NCI-H187 (cell line): ENCODE measurements at places on chromosomes 2 and 18.
A peak's percentile ranks its signal among the peaks of the same experiment; 100 is the strongest.

DNA sequence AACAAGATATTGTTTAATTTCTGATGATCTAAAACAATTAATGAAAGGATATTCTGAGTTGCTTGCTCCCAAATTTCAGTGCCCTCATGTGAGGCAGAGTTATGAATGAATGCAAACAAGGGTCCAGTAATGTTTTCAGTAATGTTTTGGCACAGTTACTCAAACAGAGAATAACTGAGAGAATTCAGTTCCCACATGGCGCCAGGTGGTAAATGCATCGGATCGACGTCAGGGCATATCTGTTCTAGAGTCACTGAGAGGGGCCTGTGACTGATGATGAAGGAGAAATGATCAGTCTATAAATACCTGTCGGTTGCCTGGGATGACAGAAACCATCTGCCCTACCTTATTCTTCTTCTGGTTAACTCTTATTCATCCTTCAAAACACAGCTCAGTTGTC, 81.4 kb downstream of the KCNS3 start:
- DNase-seq = no peak

DNA sequence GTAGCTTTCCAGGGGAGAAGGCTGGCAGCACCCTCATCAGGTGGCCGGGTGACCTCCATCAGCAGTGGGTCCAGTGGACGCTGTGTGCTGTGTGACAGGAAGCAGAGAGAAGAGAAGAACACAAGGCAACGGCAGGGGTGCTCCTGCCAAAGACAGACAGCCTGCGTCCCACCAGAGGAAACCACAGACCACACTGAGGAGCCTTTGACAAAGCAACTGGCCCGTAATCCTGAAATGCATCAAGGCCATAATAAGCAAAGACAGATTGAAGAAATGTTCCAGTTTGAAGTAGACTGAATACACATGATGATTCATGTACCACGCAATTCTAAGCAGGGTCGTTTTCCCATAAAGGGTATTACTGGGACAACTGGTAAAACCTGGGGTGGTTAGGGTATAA, 172.4 kb downstream of the FBXO15 start:
- DNase-seq = no peak

GRCh38 chr2:68425503-68425902, 41.6 kb downstream of the FBXO48 start:
- no peak for DNase-seq

- DNase-seq = no peak
Observed at GRCh38 chr2:9430316-9431293, 7.2 kb downstream of the CPSF3 start.

- no peak for DNase-seq
Observed at GRCh38 chr2:168593713-168594112, 137.6 kb downstream of the CERS6 start.

DNA sequence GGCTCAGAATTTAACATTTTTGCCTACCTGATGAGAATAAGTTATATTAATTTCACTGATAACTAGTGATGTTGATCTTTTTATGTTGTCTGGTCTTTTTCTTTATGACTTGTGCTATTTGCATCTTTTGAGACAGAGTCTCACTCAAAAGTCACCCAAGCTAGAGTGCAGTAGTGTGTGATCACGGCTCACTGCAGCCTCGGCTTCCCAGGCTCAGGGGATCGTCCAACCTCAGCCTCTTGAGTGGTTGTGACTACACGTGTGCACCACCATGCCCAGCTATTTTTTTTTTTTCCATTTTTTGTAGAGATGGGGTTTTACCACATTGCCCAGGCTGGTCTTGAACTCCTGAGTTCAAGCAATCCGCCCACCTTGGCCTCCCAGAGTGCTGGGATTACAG, 7.5 kb downstream of the SMCHD1 start:
- DNase-seq = no peak

DNA sequence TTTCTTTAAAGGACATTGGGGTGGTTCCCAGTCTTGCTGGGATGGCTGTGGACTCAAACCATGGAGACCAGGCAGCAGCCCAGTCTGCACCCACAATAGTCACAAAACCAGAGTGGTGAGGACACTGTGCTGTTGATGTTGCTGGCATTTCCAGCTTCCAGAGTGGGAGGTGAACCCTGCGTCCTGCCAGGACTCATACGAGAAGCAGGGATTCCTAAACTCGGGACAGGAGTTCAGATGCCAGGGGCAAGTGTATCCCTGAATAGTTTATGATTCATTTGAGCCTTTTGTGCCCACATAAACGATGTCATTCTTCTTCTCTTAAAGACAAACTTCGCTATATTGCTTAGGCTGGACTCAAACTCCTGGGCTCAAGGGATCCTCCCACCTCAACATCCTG, 62.8 kb downstream of the TCF7L1 start:
- DNase-seq = no peak

DNA sequence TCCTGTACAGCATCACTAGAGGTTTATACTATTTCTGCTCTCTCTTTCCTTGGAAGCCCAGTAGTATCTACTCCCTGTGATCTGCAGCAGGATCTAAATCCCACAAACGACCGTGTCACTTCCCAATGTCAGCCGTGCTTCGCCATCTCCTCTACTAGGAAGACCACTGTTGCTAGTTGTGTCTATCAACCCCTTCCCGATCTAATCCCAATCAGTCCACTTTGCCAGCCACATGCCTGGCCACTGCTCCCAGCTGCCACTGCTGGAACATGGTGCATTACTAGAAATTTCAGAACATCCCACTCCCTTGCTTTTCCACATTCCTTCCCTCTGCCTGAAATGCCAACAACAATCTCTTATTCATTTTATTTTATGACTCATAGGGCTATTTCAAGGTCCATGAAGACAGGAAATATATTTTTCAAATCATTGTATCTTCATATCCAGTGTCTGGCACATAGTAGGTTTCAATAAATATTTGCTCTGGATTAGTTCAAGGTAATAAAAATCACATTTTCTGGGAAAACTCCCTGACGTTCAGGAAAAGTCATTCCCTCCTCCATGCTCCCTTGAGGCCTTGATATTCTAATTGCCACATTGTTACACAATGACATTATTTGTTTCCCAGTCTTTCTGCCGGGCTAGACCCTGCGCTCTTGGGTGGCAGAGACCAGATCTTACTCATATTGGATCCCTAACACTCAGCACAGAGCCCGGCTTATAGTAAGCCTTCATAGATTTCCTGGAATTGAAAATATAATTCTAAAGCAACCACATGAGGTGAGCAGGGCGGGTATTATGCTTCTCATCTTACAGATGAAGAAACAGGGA, 2.1 kb upstream of the TRIB2 start:
- no peak for DNase-seq

DNA sequence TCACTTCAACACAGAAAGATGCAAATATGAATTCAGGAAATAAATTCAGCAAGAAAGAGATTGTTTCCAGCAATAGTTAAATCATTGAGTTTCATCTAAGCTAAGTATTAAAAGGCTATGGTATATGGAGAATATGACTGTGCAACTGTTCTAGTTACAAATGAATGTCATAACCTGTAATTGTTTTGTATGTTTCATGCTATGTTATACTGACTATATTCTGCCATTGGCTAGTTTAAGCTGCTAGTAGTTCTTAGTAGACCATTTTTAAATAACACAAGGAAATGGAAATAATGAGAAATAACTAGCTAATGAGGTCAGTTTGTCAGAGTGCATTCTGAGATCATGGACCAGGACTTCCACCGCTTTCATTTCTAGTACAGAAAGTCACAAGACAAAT, 1154.9 kb upstream of the TMEFF2 start:
- DNase-seq = no peak

DNA sequence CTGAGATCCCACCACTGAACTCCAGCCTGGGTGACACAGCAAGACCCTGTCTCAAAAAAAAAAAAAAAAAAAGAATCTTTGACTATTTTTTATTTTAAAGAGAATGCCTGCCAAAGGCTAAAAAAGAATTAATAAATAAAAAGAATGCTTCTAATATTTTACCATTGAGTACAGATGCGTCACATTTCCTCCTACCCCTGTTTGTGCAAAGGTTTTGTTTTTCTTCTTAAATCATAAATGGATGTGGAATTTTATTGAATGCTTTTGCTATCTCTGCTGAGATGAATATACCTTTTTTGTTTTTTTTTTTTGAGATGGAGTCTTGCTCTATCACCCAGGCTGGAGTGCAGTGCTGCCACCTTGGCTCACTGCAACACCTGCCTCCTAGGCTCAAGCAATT, 22.8 kb downstream of the CYBRD1 start:
- no peak for DNase-seq

DNA sequence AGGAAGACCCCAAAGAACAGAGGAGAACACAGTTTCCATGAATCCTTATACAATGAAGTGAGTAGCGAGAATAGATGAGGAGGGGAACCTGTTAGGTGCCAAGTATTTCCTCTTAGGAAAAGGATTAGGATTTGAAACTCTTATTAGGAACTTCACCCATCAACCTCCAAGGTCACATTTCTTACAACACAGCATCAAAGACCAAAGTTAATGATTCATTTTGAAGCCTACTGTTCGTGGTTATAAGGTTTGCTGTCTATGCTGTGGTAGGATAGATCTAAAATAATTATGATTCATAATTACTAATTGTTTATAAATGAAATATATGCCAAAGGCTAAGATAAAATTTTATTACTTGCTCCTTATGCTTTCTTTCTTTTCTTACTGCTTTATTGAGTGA, 6.1 kb downstream of the CFAP221 start:
- DNase-seq = no peak

GRCh38 chr2:105649534-105649933, 95.2 kb upstream of the NCK2 start:
- no peak for DNase-seq

- DNase-seq = no peak
Observed at GRCh38 chr2:42086500-42086953, 38.7 kb downstream of the PKDCC start.

DNA sequence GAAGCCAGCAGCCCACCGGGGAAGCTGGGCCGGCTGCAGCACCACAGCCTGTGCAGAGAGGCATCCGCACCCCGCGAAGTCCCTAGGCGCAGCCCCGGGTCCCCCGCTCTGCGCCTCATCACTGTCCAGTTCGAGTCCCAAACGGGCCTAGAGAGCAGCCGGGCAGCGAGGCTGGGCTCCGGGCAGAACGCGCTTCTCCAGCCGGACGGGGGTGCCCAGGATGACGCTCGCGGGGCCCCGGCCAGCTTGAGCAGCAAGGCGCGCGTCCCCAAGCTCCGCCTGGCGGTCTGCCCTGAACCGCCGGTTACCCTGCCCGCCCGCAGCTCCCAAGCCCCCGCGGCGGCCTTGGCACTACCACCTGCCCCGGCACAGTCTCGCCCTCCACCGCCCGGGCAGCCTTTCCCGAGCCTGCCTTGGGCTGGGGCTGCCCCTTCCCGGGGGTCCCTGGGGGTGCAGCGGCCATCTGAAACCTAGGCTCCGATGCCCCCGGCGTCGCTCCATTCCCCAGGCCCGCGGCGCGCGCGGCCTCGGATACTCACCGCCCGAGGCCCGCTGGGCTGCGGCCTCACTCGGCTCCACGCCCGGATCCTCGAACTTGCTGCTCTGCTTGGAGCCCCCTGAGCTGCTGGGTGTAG, 591 bp downstream of the SLC16A14 start:
- peak; percentile 34 for DNase-seq

DNA sequence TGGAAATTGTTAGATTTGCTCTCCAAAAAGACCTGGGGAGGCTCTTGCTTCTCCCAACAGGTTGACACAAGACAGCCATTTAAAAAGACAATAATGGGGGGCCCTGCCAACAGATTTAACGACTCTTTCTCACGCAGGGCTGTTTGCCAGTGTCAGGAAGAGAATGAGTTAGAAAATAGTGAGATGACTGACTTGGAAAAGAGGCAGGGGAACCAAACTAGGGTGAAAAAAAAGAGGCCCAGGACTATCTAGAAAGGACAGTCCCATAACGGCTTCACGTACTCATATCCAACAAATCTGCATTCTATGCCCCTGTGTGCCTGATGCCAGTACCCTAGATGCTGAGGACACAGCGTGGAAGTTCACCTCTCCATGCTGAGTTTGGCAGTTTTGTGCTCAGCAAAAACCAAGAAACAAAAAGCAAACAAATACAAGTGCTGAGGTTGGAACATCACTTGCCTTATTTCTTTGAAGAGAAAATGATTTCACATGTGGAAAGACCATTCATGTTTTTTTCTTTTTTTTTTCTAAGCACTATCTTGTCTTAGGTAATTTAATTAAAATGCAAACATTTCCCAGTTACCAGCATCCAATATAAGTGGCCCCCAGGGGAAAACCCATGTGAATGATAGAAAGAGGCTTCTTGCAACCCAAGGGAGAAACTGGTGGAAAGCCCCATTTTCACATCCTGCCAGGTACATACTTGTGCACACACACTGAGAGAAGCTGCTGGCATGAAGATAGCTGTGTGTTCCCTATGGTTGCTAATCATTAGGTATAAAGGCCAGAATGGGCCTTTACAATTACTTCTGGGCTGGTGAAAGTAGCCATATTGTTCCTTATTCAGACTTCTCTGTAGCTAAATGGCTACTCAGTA, 10.6 kb upstream of the WIPF1 start:
- DNase-seq = no peak
